ENCODE measurements at places on chromosomes 3 and 15.

- DNase-seq = no peak
These were observed 9.3 kb upstream of the GOLGB1 start for GRCh38 chr3:121758727-121759450.

DNA sequence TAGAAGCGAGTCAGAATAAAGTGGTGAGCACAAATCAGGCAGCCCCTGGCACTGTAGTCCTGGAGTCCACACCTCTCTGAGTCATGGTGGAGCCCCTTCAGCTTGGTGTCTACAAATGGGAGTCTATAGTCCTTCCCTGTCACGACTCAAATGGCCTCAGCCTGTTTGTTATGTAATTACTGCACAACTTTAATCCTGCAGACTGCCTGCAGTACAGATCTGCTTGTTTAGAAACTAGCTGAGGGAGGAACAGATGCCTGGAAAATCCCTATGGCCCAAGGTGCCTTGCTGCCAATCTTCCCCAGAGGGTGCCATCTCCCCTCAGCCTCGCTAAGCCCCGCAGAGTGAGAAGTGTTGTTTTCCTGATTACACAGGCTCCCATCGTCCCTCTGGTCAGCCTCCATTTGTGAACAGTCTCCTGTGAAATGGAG, 3.9 kb upstream of the CXCR6 start:
- DNase-seq = no peak

DNA sequence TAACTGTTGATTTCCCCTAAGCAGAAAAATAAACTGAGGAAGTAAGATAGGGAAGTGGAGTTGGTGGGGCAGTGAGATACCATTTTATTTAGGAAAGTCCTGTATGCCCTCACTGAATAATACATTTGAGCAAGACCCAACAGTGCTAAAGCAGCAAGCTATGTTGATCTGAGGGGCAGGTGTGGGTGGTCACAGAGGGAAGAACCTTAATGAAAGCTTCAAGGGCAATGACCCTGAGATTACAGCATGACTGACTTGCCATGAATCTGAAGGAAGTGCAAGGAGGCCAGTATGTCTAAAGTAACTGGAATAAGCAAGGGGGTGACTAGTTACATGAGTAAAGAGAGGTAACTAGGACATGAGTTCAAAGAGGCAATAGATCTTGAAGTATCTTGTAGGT, 159.5 kb downstream of the CD47 start:
- DNase-seq = no peak

DNA sequence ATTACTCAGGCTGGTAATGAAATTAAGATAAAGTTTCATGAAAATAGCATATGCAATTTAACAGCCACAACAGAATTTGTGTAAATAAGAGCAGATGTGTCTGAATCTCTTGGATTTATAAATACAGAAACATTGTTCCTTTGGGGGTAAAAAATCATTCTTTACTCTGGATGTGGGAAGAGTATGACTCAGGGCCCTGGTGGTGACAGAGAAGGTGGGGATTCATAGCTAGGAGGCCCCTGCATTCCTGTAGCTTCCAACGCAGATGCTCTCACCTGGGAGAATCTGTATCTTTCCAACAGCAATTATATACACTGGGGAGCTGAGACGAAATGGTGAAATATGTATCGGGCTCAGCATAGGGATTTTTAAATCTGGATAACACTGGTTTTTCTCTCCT, 167.6 kb upstream of the CADPS start:
- no peak for DNase-seq

DNA sequence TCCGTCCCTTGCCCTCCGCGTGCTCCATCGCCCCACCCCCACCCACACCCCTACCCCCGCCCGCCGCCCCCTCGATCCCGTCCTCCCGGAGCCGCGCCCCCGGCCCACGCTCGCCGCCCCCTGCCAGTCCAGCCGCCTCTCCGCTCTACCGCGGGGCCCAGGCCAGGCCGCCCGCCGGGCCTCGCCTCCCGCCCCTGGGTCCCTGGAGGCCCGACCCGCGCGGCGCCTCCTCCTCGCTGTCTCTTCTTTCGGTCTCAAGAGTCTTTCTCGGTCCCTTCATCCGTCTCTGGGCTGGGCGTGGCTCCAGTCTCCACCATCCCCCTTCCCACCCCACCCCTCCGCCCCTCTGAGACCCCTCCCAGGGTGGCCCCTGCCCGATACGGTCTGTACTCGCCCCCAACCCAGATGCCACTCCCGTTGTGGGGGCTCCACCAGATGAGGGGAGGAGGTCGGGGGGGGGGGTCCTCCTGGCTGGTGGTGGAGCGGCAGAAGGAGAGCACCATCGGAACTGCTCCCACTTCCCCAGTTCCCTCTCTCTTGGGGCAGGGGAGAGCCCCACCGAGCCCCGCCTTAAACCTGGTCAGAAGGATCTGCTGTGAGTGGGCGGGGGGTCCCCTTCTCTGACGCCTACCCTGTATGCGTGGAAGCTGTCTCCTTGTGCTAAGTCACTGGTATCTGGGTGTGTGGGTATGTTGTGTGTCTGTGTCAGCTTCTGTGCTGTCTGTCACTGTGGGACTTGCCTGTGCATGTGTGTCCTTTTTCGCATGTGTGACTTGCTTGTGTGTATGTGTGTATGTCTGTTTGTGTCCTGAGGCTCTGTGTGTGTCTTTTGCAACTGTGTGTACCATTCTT, 1.0 kb downstream of the PRKCD start:
- no peak for DNase-seq

DNA sequence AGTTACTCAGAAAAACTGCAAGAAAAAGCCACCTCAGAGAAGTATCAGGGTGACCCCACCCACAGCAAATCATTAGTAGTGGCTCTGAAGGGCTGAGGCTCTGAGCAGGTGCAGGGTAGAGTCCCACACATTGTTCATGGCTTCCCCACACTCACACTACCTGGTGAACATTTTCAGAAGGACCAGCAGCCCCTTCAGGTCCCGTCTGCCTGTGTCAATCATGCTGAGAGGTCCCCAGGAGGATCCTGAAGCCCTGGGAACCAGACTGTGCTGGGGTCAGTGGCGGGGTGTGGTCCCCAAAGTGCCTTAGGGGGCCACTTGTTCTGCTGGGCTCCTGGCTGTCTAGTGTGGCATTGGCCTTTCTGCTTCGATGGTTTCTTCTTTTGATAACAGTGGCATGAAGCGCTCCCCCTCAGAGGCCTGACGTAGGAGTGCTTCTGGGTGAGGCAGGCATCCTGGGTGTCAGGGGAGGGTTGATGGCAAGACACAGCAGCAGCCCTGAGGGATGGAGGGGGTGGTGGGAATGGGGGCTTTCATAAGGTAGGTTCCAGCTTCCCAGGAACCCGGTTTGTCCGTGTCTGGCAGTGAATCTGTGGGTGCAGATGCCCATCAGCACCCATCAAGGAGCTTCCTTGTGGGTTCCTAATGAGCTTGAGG, 19.0 kb upstream of the FANCD2 start:
- no peak for DNase-seq

DNA sequence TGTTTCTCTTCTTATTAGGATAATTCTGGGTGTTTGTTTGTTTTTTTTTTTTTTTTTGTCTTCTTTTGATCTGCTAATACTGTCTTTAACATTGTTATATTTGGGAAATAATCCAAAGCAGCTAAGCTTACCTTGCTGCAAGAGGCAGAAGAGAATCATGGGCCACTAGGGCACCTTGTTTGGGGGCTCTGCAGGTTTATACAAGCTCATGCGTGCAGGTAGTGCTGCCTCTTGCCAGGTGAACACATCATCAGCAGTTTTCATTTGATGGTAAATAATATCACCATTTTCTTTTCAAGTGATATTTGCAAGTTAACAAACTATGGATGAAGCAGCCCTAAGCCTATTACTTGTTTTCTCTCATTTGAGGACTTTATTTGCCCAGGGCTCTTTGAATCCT, 37.9 kb downstream of the MAP3K13 start:
- DNase-seq = no peak

- no peak for DNase-seq
These were observed 26.8 kb upstream of the CSTA start for GRCh38 chr3:122298239-122298638.

- DNase-seq = no peak
These were observed 11.8 kb upstream of the FBXO22 start for GRCh38 chr15:75891895-75892294.

- DNase-seq = no peak
These were observed 10.3 kb upstream of the CD47 start for GRCh38 chr3:108100906-108101660.

- DNase-seq = no peak
These were observed 5.3 kb downstream of the TNFSF10 start for GRCh38 chr3:172517859-172518466.

DNA sequence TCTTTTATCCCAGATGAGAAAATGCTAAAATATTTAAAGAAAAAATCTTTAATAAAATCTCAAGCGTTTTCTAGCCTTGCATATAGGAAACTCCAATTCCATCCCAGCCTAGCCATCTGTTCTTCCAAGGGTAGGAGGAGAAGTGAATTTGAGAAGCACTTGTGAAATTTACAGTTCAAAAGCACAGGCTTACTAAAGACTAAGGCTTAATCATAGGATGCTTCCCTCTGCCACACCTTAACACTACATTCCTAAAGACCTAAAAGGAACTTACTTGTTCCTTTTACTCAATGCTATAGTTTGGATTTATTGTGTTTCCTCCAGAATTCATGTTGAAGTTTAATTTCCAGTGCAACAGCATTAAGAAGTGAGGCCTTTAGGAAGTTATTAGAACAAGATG, 764.8 kb upstream of the CADM2 start:
- no peak for DNase-seq

- DNase-seq = no peak
These were observed 17.3 kb downstream of the CD200 start for GRCh38 chr3:112350018-112350810.

DNA sequence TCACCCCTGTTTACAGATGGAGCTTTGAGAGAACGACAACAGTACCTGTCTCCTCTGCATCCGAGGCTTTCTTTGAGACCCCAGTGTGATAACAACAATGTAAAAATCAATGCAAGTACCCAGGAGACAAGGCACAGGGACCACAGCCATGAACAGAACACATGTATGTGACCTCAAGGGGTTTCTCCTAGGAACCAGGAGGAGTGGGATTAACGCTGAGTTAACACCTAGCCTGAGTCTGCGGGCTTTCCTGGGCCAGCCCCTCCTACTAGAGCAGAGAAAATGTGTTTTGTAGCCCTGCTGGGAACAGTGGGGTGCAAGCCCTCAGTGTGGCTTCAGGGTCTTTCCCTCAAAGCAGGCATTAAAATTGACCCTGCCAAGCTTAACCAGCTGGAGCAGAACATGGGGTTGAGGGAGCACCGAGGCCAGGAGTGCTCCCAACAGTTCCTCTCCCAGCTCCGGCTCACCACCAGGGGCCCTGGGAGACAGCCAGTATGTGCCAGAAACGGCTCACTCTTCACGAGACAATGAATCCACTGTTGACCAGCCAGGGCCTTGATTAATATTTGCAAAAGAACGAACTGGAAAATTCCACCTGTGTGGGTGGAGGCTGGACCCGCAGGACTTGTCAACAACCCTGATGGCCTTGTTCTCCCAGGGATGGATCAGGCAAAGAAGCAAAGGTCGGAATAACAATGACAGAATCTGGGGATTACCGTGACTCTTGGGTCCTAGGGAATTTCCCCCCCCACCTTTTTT, 3.6 kb downstream of the CHDH start:
- DNase-seq = peak; percentile 89

DNA sequence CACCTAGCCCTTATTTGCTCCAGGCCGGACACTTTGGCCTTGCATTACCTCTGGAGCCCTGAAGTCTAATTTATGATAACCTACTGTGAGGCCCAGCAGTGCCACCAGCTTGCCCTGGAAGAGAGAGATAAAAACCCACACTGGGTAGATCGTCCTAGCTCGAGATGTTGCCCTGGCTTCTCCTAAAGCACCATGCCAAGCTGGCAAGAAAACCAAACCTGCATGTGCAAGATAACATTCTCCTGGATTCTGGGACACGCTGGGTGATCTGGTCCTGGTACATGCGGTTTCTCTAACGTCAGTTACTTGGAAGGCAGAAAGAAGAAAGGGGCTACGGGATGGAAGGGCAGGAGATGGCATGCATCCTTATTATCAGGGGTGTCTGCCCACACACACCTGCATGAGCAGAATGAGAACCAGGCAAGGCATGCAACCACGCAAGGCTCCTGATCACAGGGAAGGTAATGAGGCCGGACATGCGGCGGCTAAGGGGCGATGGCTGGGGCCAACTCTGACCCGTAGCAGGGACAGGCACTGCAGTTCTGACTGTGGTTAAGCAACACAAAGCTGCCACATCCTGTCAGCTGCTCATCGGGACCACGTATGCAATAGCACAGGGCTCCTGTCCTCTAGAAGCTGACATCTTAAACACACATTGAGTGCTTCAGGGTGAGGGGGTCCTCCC, 73.0 kb downstream of the OXNAD1 start:
- no peak for DNase-seq

DNA sequence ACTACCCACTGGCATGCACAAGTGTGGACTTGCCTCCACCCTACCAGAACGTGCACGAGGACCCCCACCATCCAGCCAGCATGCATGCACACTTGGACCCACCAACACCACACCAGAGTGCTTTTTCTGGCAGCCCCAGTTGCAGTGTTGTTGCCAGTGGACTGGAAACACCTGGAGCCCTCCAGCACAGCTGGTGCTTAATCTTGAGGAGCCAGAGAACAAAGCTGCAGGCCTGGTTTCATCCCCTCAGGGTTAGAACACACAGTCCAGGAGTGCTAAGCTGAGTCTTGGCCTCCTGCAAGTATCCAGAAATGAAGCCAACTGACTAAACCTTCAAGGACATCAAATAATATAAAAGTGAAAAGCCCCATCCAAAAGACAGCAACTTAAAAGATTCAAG, 888.0 kb downstream of the NTRK3 start:
- no peak for DNase-seq

DNA sequence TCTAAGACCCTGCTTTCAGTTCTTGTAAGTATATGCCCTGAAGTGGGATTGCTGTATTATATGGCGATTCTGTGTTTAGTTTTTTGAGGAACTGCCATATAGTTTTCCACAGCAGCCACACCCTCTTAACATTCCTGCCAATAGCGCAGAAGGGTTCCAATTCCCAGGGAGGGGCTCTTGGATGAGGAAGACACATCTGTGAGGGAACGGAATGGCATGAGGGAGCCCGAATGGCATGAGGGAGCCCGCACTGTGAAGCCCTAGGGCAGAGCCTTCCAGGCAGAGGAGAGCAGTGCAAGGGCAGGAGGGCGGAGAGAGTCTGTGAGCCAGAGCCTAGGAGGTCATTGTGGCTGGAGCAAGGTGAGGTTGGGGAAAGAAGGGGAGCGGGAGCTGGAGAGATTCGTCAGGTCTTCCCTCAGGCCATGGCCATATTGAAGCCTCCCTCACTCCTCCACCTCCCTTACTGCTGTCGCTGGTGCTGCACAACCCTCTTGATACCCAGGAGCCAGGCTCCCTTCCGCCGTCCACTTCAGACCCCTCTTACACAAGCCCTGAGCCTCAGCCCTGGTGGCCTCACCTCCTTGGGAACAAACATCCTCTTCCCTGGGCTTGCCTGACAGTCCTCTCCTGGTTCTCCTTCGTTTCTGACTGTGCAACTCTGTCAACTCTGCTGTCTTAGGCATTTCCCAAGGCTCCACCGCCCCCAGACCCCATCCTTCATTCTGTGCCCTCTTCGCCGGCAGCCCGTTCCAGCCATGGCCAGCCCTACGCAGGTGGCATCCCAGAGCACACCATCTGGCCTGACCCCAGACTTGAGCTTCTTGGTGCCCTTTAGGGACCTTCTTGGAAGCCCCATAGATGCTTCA, 51.4 kb downstream of the FGD5 start:
- DNase-seq = no peak

- no peak for DNase-seq
These were observed 374.9 kb upstream of the LRRC3B start for GRCh38 chr3:26247712-26248111.

- no peak for DNase-seq
These were observed 53.6 kb downstream of the VGLL3 start for GRCh38 chr3:86937306-86937791.

Measured in hippocampal formation (tissue), 2 donors.